ENCODE measurements at places on chromosomes 12 and 14.

DNA sequence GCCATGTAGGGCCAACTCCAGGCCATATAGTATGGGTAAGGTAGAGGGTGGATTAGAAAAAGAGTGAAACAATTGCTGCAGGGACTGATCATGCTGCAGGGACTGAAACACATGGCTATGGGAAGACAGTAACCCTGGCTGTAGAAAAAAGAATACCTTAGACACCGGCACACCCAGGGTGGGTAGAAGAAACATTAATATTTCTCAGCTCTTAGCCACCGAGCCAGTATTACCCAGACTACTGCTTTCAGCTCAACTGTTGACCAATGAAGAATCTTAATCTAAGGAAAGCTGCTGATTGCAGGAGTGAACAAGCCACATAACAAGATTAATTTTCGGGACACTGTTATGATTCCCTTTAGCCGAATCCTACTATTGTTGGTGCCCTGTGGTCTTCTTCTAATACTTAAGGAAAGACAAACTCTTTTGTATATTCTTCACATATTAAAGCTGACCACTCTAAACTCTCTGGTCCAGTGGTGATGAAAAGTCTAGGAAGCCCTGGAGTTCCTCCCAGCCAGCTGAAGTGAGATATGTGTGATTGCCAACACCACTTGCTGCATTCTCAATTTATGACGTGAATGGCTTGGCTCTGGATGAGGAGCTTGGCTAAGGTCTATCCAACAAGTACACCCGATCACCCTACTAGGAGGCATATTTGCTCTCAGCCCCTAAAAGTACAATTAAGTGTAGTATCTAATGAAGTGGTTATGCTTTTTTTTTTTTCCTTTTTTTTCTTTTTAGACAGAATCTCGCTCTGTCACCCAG lies 69.2 kb downstream of the NOVA1 start:
- no peak for DNase-seq

DNA sequence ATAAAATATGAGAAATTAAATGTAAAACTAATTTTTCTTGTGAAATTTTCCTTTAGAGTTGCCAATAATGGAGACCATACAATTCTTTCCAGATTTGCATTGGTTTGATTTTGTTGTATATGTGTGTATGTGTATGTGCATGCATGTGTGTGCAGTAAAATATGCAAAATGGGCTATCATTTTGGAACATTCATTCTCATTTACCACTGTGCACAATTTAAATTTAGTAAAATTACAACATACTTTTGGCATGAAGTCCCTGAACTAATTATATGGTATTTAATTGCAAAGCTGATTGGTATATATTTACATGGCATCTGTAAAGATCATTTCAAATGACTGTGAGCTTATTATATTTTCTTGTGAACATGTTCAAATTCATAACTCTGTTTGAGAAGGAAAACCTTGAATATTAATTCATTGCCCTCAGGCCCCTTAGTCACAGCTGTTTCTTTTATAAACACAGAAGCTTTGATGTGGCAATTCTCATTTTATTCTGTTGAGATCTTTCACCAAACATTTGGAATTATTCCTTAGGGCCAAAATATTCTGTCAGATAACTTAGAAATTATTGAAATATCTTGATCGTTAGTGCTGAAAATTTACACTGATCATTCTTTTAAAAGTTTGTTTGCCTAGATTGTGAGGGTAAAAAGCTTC lies 17.6 kb downstream of the KERA start:
- DNase-seq: no peak

GRCh38 chr14:29643433-29644211 lies 284.0 kb downstream of the PRKD1 start:
- no peak for DNase-seq

GRCh38 chr12:53482626-53483168 lies 16.6 kb downstream of the MAP3K12 start:
- DNase-seq: no peak

GRCh38 chr12:4447151-4447550 lies 1.5 kb upstream of the FGF6 start:
- no peak for DNase-seq

DNA sequence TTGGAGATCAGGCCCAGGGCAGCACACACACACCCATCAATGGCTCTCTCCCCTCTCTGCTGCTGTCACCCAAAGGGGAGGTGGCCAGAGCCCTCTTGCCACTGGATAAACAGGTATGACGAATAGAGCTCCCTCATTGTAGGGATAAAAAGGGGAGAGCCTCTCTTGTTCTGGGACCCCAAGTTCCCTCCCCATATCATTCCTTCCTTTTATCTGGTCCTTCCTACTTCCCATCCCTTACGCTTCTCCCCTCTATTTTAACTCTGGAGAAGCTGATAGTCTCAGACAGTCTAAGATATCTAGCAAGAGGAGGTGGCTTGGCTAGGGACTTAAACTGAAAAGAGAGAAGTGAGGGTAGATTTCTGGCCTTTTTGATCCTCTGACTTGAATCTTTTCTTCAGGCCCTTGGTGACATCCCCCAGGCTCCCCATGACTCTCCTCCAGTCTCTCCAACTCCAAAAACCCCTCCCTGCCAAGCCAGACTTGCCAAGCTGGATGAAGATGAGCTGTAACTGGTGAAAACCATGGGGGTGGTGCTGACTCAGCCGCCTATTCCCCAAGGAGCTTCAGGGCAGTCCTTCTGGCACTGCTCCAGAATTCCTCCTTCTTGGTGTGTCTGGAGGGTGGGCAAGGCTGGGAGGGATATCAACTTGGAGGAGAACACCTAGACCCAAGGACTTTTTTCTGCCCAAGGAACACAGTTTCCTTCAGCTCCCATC lies 5.3 kb downstream of the ARHGEF25 start:
- DNase-seq: peak; percentile 43

- DNase-seq: no peak
Observed at GRCh38 chr12:83865431-83865830, 1047.2 kb downstream of the SLC6A15 start.

- peak; percentile 32 for DNase-seq
Observed at GRCh38 chr14:101791919-101792572, 30.5 kb downstream of the PPP2R5C start.

DNA sequence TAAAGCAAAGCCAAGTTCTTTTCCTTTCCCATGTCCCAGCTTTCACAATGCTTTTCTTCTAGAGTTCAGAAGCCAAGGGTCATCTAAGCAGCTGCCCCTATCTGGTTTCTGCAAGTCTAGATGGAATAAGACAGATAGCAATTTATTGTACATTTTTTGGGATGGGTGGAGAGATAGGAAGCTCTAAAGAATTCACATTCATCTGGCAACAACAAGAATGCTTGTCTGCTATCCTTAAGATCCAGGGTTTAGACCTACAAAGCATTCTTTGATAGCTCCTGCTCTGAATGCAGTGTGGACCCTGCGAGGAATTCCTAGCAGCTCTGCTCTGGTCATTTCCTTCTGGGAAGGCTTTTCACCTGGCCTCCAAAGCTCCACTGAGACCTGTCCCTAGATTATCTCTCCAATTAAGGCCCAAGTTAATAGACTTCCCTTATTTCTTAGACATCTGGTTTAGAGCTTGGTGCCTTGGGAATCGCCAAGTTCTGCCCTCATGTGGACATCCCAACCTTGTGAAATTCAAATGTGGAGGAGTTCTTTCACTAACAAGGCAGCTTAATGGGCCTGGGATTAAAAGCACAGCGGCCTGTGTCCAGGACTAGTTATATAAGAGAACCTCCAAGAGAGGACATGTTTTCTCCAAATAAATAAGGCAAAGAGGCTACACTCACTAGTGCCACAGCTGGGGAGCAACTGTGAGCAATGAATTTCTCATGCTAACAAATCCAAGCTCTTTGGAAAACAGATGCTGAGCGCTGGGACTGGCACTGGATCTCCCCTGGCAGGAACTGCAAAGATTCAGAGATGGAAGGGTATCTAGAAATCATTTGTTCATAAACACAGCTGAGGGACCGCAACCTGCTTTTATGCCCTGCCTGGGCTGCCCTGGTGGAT lies 384.5 kb upstream of the DDHD1 start:
- DNase-seq: no peak
